ENCODE measurements at places on chromosomes 7 and 10. TPM values are rescaled to one million over a fixed set of nuclear protein-coding genes. Genes with fewer than 3 reads are reported as not detected.

The CCL24 gene
- total RNA-seq = not detected

The HECW1 gene
- 1.1 TPM for total RNA-seq

The FOXP2 gene
- 1.7 TPM for total RNA-seq

The PRKCQ gene
- under 0.01 TPM for total RNA-seq

The CTNNA3 gene
- 0.83 TPM for total RNA-seq

The ACHE gene
- total RNA-seq = not detected

The ZCCHC24 gene
- 15.1 TPM for total RNA-seq

DNA sequence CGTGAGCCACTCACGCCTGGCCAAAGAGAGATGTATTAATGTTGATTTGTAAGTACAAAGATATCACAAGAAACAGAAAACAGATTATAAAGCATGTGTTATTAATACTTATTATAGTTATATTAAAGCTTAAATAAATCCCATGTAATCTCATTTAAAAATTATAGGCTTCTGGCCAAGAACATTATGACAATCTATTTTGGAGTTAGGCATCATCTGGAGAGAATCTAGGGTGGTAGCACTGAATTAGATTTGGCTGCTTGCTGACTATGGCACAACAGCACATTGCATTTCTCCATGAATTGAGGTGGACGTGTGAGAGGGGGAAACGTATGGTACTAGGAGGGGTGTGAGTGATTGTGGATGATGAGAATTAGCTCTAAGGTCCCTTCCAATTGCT, 16.8 kb upstream of the SLC16A12 start:
- no peak for DNase-seq

GRCh38 chr7:25246306-25246705, 18.0 kb upstream of the NPVF start:
- no peak for DNase-seq

- DNase-seq = no peak
Observed at GRCh38 chr7:3207387-3207902, 93.6 kb upstream of the SDK1 start.

DNA sequence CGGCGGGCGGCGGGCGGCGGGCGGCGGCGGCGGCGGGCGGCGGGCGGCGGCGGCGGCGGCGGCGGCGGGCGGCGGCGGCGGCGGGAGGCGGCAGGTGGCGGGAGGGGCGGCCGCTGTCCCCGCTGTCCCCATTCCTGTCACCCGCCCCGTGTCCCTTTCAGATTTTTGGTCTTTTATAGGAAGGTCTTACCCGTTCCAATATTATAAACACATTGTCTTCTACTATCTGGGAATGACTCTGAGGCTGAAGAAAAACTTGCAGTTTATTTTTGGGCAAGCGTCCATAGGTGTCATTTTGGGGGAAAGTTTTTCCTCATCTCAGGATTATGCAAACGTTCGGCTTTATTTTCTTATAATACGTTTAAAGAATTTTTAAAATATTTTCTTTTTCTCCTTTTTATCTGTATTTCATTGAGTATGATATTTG, 578 bp downstream of the ZNF713 start:
- DNase-seq = no peak

DNA sequence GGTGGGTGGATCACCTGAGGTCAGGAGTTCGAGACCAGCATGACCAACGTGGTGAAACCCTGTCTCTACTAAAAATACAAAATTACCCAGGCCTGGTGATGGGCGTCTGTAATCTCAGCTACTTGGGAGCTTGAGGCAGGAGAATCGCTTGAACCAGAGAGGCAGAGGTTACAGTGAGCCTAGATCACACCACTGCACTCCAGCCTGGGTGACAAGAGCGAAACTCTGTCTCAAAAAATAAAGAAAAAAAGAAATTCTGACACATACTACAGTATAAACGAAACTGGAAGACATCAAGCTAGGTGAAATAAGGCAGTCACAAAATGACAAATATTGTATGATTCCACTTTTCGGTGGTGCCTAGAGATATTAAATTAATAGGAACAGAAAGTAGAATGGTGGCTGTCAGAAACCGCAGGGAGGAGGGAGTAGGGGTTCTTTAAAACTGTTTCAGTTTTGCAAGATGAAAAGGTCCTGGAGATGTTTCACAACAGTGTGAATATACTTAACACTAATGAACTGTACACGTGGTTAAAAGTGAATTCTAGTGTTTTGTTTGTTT, 23.2 kb downstream of the PILRA start:
- no peak for DNase-seq

DNA sequence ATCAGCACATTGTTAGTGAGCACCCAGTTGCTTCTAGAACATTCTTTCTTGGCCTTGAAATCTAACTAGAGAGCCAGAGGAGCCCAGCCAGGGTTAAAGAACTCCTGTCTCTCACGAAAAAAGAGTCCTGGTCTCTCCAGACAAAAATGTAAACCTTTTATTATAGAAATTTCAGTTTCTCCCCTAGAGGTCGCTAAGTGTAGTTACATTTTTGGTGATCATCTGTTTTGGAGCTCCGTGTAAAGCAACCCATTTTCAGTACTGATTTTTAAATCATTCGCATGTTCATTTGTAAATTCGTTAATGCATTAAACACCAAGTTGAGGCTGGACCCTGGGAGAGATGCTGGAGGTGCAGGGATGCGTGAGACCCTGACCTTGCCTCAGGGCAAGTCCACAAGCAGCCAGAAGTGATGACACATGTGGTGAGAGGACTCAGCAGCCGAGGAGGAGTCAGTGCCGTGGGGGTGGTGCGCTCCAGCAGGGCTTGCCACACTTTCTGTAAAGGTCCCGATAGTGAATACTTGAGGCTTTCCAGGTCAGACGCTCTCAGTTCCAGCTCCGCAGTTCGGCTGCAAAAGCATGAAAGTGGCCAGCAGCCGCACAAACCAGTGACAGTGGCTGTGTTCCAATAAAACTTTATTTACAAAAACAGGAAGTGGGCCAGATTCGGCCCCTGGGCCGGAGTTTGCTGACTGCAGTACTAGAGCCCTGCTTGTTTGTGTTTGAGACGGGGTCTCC, 578.6 kb upstream of the FOXK1 start:
- DNase-seq = peak; percentile 7
